SIG-M5 (cell line): ENCODE measurements at places on chromosomes 11 and 22.

- no peak for DNase-seq
These were observed 42.9 kb downstream of the QSER1 start for GRCh38 chr11:32935462-32936029.

- no peak for DNase-seq
These were observed 184.5 kb downstream of the EFCAB6 start for GRCh38 chr22:43627485-43628213.

GRCh38 chr11:78270971-78271370, 82.3 kb downstream of the USP35 start:
- DNase-seq, result no peak

DNA sequence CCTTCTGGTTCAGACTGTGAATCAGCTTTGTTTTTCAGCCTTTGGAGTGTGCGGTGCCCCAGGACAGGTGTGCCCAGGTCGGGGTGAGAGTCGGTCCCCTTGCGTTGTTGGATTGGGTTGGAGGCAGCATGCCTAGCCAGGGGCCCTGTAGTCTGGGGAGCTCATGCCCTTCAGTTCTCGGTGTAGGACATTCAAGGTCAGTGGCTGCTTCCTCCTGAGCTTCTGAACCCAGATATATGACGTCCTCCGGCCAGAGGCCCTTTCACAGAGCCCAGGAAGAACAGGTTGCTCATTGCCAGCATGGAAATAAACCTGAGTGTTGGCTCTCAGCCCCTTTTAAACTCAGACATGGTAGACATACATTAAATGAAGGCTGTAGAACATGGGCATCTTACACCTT, 2.7 kb downstream of the CSRP3 start:
- no peak for DNase-seq

- no peak for DNase-seq
These were observed 9.5 kb upstream of the GTSE1 start for GRCh38 chr22:46286941-46287872.

DNA sequence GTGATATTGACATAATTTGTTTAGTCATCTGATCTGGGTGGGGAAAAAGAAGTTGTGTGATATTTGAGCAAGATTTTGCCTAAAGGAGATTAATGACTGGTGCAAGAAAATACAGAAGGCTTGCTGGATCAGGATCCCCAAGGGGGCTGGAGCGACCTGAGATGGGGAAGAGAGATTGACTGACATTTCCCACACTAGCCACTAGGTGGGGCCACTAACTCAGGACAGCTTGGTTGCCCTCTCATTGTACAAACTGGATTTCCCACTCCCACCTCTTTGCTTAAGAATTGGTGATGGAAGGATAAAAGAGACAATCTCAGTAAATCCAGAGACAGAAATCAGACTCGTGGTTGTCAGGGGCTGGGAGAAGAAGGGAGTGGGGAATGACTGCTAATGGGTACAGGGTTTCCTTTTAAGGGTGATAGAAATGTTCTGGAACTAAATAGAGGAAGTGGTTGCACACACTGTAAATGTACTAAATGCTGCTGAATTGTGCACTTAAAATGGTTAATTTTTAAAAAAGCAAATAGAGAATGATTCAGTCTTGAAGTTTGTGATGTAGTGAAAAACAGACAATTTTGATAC, 50.7 kb downstream of the CTTN start:
- no peak for DNase-seq
